ENCODE measurements at places on chromosomes 1 and 21. TPM values are rescaled to one million over a fixed set of nuclear protein-coding genes. Genes with fewer than 3 reads are reported as not detected.

- no peak for DNase-seq
Observed at GRCh38 chr1:212207118-212207517, 78.1 kb upstream of the PPP2R5A start.

GRCh38 chr1:116855773-116856201, 53.9 kb upstream of the PTGFRN start:
- DNase-seq = no peak

GRCh38 chr1:85137660-85138059, 63.2 kb downstream of the SYDE2 start:
- DNase-seq = no peak

DNA sequence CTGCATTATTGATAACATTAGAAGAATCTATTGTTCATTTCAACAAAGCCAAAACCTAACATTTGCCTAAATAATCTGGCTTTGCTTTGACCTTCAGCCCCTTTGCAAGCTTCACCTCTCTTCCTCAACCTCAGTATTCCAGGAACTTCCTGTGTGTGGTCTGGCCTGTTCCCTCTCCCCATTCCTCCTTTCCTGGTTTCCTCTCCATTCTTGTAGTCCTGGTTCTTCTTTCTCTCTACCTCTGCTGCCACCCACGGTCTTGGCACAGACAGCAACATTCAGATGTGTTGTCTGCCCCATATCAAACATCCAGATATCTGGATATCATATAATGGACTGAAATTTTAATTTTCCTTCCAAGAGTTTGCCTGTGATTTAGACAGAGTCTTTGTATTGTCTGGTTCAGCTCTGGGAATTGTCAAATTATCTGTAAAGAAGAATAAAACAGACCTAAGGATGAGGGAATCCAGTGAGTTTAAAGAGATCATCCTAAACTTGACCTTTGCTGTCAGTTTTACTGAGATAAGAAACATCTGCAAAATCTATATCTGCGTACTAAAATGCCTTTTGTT, 148.1 kb upstream of the KCTD3 start:
- no peak for DNase-seq

DNA sequence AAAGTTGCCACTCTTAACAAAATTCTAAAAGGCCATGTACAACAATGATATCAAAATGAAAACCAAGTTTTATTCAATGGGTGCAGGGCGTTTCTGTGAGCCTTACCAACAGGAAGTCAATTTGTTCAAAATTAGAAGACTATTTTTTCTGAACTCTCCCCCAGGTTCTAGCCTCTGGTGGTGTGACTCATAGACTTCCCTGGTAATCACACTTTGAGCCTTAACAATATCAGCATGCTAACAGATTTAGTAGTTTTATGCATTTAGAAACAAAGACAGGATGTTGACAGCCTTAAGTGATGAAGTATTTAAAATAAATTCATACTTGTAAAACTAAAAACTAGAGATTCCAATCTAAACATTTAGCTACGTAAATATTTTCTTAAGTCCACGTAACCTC, 88.4 kb downstream of the LRRC8C start:
- peak; percentile 43 for DNase-seq

DNA sequence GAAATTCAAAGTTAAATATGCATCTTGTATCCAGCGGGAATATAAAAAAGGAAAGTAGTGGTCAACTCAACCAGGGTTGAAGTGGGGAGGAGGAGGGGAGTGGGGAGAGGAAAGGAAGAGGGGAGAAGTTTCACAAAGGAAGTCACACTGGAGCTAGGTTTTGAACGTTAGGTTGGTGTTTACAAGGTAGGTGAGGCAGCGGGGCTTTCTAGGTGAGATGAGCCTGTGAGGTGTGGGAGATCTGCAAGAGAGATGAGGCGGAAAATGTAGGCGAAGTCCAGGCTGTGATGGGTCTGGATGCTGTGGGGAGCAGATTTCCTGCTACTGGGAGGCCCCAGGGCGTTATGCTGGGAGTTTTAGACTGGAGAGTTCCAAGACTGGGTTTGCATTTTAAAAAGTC, 36.1 kb upstream of the IL20 start:
- DNase-seq = peak; percentile 45

DNA sequence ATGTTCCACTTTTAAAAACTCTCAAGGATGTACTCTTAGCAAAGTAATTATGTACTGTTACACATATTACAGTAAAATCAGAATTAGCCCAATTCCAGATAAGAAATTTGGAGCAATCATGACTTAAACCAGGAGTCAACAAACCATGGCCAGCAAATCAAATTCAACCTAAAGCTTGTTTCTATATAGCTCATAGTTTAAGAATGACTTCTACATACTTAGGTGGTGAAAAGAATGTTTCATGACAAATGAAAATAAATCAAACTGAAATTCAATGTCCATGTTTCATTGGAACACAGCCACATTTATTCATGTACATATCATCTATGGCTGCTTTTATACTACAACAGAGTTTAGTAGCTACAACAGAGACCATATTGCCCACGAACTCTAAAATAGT, 35.1 kb downstream of the FRRS1 start:
- no peak for DNase-seq

DNA sequence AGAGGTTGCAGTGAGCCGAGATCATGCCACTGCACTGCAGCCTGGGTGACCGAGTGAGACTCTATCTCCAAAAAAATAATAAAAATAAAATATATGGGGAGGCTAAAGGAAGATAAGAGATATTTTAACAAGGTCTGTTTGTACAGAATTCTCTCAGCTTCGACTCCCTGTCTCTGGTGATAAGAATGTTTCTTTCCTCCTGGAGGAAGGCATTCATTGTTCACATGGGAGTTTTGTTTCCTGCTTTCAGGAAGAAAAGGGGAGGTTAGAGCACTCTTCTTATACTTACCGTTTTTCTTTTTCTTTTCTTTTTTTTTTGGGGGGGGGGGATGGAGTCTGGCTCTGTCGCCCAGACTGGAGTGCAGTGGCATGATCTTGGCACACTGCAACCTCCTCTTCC, 2.0 kb upstream of the NAXE start:
- no peak for DNase-seq

GRCh38 chr1:228190778-228191177, 17.1 kb upstream of the OBSCN start:
- no peak for DNase-seq

- no peak for DNase-seq
Observed at GRCh38 chr1:222084996-222085395, 343.1 kb upstream of the DUSP10 start.

- no peak for DNase-seq
Observed at GRCh38 chr1:180053594-180054567, 99.3 kb downstream of the CEP350 start.

DNA sequence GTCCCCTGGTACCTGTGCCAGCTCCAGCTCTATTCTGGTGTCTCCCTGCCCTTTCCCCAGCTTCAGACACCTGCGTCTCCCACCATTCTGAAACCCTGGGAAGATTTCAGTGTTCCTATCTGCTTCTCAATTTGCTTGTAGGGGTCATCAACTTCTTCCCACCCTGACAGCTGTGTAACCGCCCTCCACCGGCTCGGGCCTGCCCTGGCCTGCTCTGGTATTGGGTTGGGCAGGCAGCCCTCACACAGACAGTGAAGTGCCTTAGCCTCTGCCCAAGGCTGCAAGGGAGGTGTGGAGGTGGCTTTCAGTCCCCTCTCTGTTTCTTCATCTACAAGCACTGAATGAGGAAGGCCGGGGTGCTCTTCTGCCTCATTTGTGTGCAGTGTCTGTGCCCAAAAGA, 97.2 kb downstream of the LAMC2 start:
- DNase-seq = no peak

DNA sequence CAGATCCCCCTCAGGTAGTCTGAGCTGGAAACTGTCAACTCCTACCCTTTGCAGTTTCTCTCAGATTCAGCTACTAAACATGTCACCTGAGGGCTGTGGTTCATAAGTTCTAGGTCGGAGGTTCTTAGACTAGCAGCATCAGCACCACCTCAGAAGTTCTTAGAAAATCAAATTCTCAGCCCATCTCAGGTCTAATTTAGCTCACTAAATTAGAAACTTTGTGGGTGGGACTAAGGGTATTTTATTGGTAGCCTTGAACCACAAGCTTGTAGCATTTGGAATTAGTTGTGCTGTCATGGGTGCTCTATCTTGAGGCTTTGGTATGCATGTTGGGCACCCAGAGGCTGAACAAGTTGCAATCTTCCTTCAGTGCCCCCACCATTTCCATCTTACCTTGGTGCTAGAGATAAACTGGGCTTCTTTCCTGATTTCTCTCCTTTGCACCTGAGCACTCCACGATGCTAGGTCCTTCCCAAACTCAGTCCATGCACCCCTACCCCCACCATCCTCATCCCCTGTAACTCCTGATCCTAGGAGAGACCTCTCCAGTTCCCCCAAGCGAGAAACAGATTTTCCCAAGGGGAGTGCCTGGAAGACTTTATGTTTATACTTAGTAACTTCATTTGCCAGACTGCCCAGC, 54.2 kb downstream of the S1PR1 start:
- no peak for DNase-seq

- no peak for DNase-seq
Observed at GRCh38 chr1:112342558-112342957, 53.5 kb upstream of the CTTNBP2NL start.

DNA sequence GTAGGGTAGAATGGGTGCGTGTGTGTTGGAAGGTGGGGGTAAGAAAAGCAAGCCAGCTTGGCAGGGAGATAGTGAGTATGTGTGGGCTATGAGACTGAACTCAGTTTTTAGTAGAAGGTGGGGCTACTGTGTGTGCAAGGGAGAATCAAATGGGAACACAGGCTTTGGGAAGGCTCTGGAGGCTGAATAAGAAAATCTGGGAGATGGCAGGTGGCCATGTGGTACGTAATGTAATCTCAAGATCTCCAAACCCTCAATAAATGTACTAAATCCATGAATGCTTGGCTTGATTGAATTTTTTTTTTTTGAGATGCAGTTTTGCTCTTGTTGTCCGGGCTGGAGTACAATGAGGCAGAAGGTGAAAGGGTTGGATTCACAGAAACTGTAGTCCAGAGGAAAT, 3.5 kb upstream of the ZSCAN20 start:
- DNase-seq = no peak

KCNK1 gene
- not detected for total RNA-seq

HCN3 gene
- 19.0 TPM for total RNA-seq

LCE1B gene
- total RNA-seq = not detected

VSIG8 gene
- total RNA-seq = not detected

XPR1 gene
- total RNA-seq = 17.2 TPM
